Stimulated activated CD4-positive, alpha-beta T cell treated with anti-CD3 and anti-CD28 coated beads, Interleukin-4, amount 100 ng/mL, for 1 hour (primary cell): ENCODE measurements at places on chromosomes 5 and 9.

DNA sequence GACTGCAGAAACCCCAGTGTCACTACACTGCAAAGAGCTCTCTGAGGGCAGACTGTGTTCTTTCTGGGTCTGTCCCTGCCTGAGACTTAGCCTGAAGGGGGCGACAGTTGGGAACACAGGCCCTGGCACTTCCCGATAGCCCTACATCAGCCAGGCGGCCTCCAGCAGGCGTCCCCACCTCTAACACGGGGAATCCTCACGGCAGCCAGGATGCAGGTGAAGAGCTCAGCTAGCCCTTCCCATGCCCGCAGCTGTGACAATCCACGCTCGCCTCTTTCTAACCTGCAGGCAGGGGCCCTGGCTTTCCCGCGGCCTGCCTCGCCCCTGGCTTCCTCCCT, 5.9 kb downstream of the MED22 start:
- DNase-seq = no peak

- no peak for DNase-seq
Observed at GRCh38 chr9:81782313-81782995, 93.1 kb upstream of the TLE1 start.

GRCh38 chr9:14212697-14213420, 101.1 kb downstream of the NFIB start:
- DNase-seq = no peak

GRCh38 chr5:173612948-173613347, 3.5 kb downstream of the BOD1 start:
- DNase-seq = no peak

DNA sequence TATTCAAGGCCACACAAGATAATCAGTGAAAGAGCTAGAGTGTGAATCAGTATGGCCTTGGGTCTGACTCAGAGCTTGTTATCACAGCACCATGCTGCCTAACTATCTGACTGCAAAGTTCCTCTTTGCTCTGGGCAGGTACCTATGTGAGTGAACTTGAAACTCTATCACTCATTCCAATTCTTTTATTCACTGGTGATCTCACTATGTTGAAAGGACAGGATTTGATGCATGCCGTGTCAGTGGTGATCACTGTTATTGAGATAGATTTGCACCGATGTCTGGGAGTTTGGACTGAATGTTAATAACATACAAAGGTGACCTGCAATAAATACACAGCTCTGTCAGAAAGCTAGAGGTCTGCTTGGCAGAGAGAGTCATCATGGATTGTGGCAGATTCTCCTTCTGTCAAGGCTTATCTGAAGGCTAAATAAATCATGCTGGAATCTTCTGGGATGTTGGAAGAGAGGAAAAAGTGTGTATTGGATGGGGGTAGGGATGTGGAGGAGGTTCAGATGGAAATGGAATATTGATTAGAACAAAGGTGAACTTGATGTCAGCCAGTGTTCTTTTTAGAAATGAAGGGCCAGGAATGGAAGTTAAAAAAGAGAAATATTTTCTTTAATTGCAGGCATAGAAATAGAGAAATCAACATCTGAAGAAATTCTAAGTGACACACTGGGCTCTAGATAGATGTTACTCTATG, 91.8 kb upstream of the TNC start:
- DNase-seq = no peak

DNA sequence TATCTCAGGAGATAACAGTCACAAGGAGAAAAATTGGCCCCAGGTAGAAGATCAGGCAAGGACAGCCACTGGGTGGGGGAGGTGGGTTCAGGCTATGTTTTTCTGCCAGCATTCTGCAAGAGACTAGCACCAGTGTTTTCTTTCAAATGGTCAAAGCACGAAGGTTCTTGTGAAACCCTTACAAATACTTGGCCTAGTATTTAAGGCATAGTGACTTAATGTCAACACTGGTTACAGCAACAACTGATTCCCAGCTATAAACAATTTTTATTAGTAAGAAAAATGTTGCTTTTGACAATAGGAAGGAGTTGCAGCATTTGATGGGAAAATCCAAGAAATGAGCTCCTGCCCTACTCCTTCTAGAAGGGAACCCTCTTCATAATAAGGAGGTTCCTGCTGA, 349.6 kb downstream of the SLIT3 start:
- DNase-seq = no peak

DNA sequence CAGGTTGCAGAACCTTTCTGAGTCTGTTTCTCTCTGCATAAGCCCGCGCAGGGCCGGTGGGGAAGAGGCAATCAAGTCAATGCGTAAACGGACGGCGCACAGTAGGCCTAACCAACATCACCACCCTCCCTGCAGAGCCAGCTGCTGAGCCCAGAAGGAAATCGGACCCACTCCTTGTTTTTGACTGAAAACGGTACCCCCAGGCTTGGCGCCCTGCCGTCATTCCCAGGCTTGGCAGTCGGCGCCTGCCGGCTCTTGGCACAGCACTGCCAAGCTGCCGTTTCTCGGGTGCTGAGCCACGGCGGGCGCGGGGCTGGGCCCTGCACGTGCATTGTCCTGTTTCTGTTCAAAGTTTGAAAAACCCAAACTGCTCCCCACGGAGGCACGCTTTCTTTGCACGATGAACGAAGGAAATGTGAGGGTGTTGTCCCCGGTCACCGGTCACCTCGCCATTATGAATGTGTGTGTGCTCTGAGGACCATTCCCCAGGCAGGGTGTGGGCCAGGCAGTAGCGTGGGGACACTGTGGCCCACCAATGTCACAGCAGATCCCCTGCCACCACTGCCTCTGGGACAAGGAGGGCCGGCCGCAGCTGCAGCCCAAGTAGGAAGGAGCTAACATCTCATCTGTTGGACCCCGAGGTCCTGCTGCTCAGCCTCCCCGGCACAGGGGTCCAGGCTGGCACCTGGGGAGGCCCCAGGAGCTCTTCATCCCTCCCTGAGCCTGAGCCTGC, 20.1 kb downstream of the FIBCD1 start:
- no peak for DNase-seq

GRCh38 chr5:43553381-43553780, 3.5 kb downstream of the PAIP1 start:
- DNase-seq = no peak

- DNase-seq = no peak
Observed at GRCh38 chr5:32777733-32778132, 66.6 kb downstream of the NPR3 start.
